Caco-2 (cell line): ENCODE measurements at places on chromosomes 4 and X.

GRCh38 chr4:122053186-122053585, 98.9 kb upstream of the BLTP1 start:
- DNase-seq: no peak

DNA sequence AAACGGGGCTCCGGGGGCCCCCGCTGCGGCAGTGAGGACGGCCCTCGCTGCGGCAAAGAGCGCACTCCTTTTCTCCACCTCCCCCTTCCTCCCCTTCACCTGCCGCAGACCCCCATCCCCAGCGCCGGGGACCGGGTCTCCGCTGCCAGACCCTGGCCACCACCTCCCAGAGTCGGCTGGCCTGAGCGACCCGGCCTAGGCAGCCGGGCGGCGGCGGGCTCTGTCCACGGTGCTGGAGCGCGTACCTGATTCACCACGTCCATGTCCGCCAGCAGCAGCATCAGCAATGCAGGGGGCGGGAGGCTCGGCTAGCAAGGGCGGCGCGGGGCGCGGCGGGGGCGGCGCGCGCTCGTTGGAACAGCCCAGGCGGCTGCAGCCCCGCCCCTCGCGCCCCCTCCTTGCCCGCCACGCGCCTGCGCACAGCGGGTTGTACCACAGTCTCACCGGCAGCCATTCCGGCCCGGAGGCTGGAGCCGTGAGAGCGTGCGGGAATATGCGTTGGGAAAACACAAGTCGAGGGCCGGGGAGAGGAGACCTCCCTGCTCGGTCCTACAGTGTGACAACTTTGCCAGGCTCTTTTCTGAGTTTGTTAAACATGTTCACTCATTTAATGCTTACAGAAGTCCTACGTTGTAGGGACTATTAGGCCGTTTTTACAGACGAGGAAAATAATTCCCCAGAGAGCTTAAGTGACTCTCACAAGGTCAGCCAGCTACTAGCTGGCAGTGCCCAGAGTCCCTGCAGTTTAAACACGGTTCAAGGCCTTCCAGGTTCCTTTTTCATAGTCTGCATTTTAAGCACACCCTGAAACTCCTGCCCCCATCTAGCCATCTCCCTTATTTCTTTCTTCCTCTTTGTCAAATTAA, at the start of gene SYP:
Gene SYP, minus strand, starts transcription at position 288 of the 866 bp plus-strand sequence. Its CDS starts 7 bp downstream, at position 281.
- peak; percentile 90 for DNase-seq

DNA sequence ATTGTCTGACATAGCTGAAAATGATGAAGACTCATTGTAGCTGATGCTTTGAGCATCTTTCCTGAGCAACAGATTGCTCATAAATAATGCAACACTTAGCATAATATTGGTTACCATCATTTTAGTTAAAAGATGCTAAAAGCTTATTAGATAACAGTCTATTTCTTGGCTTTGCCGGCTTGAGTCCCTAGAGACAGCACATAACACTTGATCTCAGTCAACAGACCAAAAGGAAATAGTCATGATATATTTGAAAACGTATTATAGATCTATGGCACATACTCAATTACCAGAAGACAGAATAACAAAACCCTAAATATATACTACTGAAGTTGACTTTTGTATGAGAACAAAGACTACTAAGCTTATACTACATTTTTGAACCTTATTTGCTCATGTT, 846.7 kb upstream of the EPHA5 start:
- DNase-seq: no peak

- no peak for DNase-seq
Observed at GRCh38 chr4:38601244-38601915, 62.6 kb upstream of the KLF3 start.

DNA sequence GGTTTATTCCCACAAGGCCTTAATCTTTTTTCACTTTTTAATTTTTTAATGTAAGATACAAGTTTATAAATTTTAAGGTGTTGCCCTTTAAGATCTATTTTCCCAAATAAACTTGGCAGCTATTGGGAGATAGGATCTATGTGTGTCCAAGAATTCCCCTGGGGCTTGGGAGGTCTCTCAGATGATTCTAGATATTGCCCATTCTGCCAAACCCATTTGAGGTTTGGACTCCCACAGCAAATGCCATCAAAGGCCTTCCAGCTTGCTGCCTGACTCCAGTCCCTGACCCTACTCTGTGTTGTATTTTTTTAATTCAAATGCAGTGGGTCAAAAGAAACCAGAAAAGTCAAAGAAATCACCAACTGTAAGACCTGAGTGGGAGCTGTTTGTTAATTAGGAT, 120.0 kb upstream of the CHRDL1 start:
- DNase-seq: no peak

DNA sequence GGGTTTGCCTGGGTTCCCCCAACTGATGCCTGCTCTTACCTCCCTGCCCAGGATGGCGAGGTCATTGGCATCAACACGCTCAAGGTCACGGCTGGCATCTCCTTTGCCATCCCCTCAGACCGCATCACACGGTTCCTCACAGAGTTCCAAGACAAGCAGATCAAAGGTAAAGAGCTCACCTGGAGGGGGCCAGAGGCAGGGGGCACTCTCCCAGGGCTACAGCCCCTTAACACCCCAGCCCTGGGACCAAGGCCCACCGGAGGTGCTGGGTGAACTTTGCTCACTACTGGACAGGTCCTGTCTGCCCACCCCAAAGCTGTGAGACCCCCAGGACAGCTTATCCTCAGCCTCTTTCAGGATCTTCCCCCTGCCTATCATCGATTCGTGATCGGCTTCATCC, 24.5 kb downstream of the HTRA3 start:
- DNase-seq: no peak
